ENCODE measurements at places on chromosomes 3 and 15.

DNA sequence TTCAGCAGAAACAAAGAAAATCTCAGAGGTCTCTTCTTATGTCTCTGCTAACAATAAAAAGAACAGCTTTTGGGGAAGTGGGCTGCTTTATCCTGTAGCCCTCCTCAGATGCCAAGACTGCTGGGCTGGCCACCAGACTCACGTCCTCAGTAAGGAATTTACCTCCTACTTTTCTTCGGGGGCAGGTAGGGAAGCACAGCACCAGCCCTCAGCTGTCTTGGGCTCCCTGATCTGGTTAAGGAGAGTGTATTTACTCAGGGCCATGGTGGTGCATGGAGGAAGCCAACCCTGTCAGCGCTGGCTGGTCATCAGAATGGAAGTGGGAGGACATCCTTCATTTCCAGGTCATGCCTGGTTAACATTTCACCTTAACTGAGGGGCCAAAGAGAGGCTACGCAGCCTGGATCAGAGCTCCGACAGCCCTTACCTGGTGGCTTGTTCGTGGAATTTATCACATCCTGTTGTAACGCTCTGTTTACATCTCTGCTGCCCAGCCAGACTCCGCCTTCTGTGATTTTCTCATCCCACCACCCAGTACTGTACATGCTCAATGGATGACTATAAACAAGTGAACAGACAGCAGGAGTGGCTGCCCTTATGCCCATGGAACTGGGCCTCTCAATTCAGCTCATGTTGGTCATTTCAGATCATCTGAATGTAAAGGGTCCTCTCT lies 108.3 kb downstream of the IGF2BP2 start:
- no peak for ATAC-seq

DNA sequence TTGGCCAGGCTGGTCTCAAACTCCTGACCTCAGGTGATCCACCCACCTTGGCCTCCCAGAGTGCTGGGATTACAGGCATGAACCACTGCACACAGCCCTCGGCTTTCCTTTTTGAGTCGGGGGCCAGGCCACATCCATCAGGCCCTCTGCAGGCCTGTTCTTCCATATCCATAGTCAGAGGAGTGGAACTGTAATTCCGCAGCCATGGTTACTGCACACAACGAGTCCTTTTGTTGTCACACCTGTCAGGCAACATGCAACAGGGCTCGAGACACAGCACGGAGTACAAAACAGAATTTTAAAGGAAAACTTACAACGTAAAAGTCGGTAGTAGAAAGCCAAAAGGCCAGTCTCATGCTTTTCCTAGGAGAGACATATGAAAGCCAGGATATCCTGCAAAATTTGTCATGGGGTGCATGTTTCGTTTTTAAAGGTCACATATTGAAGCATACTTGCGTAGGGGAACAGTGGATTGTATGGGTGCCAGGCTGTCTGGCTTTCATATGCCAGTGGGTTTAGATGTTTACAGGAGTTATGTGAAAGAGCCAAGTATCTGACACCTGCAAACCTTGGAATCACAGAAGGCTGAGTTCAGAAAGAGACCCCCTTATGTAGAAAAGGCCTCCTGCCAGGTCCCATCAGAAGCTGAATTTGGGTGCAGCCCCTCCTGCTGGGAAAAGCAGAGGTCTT lies 63.2 kb upstream of the LPP start:
- ATAC-seq: no peak

DNA sequence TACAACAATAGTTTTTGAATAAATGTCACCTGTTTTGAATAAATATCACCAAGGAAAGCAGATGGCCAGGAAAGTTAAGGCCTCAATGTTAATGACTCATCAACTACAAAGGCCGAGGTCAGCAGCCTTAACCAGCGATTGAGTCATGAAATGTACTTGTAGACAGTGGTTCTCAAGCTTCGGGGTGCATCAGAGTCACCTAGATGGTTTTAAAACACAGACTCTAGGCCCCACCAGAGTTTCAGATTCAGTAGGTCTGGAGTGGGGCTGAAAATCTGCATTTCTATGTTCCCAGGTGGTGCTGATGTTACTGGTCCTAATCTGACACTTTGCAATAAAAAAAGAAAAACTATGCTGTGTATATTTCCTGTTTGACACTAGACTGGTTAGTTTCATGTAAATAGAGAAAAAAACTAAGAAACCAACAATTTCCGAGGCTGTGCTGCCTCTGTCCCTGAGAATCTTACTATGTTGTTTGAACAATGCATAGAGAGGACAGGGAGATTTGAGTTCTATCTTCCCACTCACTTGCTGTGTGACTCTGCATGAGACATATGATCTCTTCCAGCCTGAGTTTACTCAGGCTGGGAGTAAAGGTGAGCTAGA lies 9.8 kb downstream of the RAB27A start:
- ATAC-seq: no peak

DNA sequence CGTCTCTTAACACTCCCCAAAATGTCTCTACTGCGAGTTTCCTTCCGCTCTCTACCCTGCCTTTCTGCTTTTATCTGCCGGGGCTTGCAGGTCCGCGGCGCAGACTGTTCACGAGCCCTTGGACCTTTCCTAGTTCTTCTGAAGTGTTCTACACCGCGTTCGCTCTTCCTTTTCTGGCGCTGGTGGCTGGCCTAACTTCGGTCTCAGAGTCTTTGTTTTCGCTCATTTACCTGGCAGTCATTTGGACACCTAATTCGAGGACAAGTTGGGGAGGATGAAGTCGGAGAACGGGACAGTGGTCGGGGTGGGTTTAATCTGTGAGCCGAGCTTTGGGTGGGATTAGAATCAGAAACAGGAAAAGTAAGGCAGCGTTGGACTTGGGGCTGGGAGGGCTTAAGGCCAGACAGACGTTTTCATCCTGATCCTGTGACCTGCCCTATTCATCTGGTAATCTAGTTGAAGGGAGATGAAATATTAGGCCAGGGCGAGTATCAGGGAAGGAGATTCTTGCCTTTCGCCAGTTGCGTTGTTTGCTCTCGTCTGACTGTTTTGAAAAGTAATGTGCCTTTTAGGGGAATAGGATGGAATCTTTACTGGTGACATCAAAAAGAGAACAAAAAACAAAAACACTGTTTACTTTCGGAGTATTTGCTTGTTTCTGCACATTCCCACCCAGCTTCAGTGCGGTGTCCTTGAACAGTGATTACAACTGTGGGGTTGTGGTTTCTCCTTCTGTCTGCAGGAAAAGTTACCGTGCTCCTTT lies 1.8 kb downstream of the DIPK2A start:
- no peak for ATAC-seq
